Right atrium auricular region (tissue), 2 donors: ENCODE measurements at places on chromosomes 7 and 10. TPM values are rescaled to one million over a fixed set of nuclear protein-coding genes. Genes with fewer than 3 reads are reported as not detected.

RPA3 gene
- total RNA-seq, result 15.6 TPM

CTTNBP2 gene
- 4.4 TPM for total RNA-seq

MOGAT3 gene
- not detected for total RNA-seq

SFRP4 gene
- total RNA-seq, result 11.9 TPM

IDI2 gene
- not detected for total RNA-seq

PNLIPRP2 gene
- not detected for total RNA-seq

ADAM12 gene
- 0.71 TPM for total RNA-seq

FAM237B gene
- total RNA-seq, result not detected

SPDYE6 gene
- total RNA-seq, result not detected

- no peaks in the 10 kb centered on the region for H3K36me3 ChIP-seq
- no peaks in the 10 kb centered on the region for H3K27me3 ChIP-seq
- peaks cover 18% of the 10 kb centered on the region for H3K4me1 ChIP-seq
- H3K4me3 ChIP-seq, result no peak overlapping the region
- no peak for DNase-seq
These were observed 155.4 kb downstream of the ATE1 start for GRCh38 chr10:121772406-121772805.

DNA sequence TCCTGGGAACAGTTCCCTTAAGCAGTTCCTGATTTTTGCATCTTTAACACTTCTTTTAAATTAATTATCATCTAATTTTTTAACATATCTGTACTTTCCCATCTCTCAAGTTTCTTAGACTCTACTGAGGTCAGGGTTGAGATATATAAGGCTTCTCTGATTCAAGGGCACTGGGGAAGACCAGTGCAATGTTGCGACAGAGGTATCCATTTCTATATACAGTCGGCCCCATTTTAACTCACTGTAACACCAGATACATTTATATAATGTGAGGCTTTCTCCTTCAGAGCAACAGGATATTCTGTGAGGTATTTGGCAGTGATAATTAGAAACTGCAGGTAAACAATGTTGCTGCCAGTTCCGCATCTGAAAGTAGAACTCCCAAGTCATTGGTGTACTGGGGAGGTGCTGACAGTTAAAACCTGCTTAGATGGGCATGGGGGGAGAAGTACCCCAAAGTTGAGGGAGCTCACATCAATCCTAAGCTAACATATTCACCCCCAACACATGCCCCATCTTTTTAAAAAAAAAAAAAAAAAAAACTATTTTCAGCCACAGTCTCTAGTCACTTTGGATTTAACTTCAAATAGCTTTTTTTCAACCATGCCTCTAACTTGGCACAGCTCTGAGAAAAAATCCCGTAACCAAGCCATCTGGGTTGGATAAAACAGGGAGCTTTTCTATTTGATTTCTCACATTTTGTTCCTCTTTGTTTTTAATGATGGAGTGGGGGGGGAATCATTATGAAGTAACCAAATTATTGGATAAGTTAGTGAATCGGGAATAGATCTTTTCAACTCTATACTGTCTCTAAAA is 62.9 kb downstream of the REEP3 start:
- no peaks in the 10 kb centered on the region for H3K36me3 ChIP-seq
- no peaks in the 10 kb centered on the region for H3K27me3 ChIP-seq
- H3K27ac ChIP-seq, result no peak overlapping the region
- peaks cover 20% of the 10 kb centered on the region for H3K4me1 ChIP-seq
- H3K4me3 ChIP-seq, result no peak overlapping the region

DNA sequence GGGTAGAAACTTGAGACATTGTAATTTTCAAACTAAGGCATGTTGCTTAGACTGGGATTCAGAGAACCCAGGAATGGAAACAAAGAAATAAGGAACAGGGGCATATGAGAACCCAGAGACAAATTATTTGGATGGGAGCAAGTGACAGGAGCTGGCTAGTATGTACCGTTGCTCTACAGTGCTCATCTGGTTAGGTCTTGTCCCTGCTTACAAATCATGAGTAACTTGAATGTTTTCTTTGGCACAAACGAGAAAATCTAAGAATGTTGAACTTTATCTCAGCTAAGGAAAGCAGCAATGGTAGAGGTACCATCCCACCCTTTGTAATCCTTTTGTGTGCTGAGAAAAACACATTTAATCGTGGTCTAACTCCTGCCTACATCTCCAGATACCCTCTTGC is 116.0 kb upstream of the IMMP2L start:
- no peaks in the 10 kb centered on the region for H3K36me3 ChIP-seq
- no peaks in the 10 kb centered on the region for H3K27me3 ChIP-seq
- no peak overlapping the region for H3K27ac ChIP-seq
- H3K4me1 ChIP-seq, result no peaks in the 10 kb centered on the region
- H3K4me3 ChIP-seq, result no peak overlapping the region

- no peaks in the 10 kb centered on the region for H3K4me1 ChIP-seq
- H3K27me3 ChIP-seq, result no peaks in the 10 kb centered on the region
- H3K4me3 ChIP-seq, result no peak overlapping the region
- no peaks in the 10 kb centered on the region for H3K36me3 ChIP-seq
- DNase-seq, result no peak
- no peak overlapping the region for H3K27ac ChIP-seq
These were observed 117.8 kb downstream of the THSD7A start for GRCh38 chr7:11714205-11714604.

DNA sequence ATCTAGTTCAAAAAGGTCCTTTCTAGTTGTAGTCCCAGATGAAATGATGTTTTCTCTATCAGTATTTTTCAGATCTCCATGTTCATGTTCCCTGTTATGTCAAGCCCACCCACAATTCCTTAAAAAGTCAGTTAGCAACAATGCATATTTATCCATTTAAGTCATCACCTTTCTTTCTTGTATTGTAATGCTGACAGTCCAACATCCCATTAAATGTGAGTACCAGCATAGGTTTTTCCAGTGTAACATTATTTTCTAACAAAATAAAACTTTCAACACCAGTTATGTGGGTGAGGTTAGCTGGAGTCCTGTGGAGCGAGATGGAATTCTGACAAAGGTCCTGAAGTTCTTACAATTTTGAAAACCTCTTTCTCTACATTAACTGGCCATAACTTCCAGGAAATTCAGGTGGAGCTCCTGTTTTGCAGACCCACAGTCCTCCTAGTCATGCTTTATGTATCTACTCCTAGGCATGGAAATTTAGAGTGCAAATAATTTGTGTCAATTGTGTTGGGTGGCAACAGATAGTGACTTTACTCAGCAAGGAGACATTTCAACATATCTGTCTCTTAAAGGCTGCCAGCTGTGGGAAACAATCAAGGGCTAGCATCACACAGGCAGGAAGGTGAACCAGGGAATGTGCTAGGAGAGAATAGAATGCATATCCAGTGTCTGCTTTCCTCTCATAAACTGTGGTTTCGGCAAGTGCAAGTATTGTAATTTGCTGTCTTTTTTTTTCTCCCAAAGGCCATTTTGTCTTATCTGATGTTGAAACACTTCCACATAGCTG is 162.6 kb downstream of the MTERF1 start:
- no peak overlapping the region for H3K27ac ChIP-seq
- H3K4me1 ChIP-seq, result no peaks in the 10 kb centered on the region
- no peaks in the 10 kb centered on the region for H3K27me3 ChIP-seq
- no peak for DNase-seq
- H3K36me3 ChIP-seq, result no peaks in the 10 kb centered on the region
- H3K4me3 ChIP-seq, result no peak overlapping the region

- peaks cover 71% of the 10 kb centered on the region for H3K4me1 ChIP-seq
- no peak overlapping the region for H3K27ac ChIP-seq
- H3K4me3 ChIP-seq, result no peak overlapping the region
- no peaks in the 10 kb centered on the region for H3K27me3 ChIP-seq
- no peaks in the 10 kb centered on the region for H3K36me3 ChIP-seq
- no peak for DNase-seq
These were observed 107.7 kb downstream of the NRBF2 start for GRCh38 chr10:63240807-63241206.

- no peaks in the 10 kb centered on the region for H3K4me1 ChIP-seq
- peaks cover 19% of the 10 kb centered on the region for H3K36me3 ChIP-seq
- peak overlapping the region; percentile 58 for H3K4me3 ChIP-seq
- H3K27me3 ChIP-seq, result no peaks in the 10 kb centered on the region
- peak overlapping the region; percentile 92 for H3K27ac ChIP-seq
- DNase-seq, result no peak
These were observed 2.4 kb downstream of the MYL7 start for GRCh38 chr7:44138698-44139097.

DNA sequence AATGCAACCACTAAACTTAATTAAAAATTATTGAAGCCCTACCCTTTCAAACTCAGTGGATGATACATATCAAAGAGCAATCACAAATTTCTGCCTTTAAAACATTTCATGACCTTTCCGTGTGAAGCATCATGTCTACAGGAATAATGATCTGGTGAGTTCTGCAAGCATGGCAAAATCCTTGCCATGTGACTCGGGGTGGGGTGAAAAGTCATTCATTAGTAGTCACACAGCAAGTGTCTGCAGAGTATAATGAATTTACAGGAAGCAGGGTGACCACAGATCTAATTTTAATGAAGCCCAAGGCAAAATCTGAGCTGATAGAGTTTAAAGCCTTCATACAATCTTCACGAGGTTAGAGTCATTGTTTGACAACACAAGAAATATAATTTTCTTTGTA is 351.9 kb downstream of the THSD7A start:
- no peak overlapping the region for H3K27ac ChIP-seq
- H3K27me3 ChIP-seq, result no peaks in the 10 kb centered on the region
- no peaks in the 10 kb centered on the region for H3K4me1 ChIP-seq
- no peak overlapping the region for H3K4me3 ChIP-seq

DNA sequence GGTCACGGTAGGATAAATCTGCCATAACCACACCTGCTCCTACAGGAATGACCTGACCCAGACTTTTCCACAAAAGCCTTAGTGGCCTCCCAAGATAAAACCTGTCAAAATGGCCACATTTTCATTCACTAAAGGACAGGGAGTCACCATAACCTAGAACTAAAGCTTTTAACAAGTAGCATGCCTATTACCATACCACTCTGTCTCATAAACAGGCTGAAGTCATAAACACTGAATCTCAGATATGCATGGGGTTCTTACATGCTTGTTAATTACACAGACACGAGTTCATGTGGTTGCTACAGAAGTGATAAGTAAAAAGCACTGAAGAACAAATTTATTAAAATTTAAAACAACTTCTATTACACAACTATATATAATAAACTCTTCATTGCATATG is 56.0 kb downstream of the HIPK2 start:
- H3K4me3 ChIP-seq, result no peak overlapping the region
- H3K36me3 ChIP-seq, result no peaks in the 10 kb centered on the region
- no peak for DNase-seq
- H3K27me3 ChIP-seq, result no peaks in the 10 kb centered on the region

DNA sequence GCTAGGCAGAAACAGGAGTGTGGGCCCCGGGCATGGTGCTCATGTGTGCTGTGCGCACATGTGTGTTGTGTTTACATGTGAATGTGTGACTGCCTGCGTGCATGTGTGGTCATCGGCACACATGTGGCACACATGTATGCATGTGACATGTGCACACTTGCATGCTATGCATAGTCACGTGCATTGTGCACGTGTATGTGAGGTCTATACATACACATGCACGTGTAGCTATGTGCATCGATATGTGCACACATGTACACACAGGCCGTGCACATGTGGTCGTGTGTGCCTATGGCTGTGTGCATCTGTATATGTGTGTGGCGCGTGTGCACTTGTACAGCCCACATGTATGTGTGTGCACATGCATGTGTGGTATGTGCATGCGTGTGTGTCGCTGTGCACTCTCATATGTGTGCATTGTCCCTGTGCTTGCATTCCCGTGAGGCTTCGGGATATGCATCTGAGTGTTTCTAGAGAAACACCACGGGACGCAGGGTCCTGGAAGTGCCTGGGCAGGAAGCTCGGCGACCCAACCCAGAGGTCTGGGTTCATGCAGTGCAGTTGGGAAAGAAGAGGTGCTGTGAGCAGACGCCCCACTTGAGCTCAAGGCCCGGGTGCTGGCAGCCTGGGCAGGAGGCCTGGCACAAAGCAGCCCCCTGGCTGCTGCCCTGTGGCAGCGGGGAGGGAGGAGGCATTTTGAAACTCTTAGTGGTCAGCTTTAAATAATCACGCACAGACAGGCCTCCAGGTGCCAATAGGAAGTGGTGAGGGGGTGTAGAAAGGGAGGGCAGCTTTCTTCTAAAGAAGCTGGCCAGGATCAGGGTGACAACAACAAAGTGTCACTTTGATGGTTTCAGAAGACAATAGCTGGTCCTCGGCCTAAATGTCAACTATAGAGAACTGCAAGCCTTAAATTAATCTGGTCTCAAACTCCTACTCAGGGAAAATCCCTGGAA is 410.0 kb upstream of the MGMT start:
- no peak overlapping the region for H3K4me3 ChIP-seq
- H3K4me1 ChIP-seq, result no peaks in the 10 kb centered on the region
- no peaks in the 10 kb centered on the region for H3K27me3 ChIP-seq
- no peaks in the 10 kb centered on the region for H3K36me3 ChIP-seq

DNA sequence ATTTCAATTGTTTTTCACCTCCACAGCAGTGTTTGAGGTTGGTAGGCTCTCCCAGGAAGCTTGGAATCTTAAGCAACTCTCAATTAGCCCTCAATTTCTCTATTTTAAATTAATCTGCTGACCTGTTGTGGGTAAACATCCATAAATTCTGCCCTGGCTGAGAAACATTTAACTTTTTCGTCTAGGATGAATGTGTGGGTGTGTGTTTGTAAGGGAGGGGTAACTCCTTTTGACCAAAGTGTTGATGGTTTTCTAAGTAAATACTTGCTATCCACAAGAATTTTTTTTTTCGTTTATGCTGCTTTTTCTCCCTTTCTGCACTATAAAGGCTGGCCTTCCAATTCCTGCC is 973 bp downstream of the PPP3CB start:
- peak overlapping the region; percentile 97 for H3K27ac ChIP-seq
- H3K4me3 ChIP-seq, result peak overlapping the region; percentile 80
- H3K4me1 ChIP-seq, result peaks cover 34% of the 10 kb centered on the region

DNA sequence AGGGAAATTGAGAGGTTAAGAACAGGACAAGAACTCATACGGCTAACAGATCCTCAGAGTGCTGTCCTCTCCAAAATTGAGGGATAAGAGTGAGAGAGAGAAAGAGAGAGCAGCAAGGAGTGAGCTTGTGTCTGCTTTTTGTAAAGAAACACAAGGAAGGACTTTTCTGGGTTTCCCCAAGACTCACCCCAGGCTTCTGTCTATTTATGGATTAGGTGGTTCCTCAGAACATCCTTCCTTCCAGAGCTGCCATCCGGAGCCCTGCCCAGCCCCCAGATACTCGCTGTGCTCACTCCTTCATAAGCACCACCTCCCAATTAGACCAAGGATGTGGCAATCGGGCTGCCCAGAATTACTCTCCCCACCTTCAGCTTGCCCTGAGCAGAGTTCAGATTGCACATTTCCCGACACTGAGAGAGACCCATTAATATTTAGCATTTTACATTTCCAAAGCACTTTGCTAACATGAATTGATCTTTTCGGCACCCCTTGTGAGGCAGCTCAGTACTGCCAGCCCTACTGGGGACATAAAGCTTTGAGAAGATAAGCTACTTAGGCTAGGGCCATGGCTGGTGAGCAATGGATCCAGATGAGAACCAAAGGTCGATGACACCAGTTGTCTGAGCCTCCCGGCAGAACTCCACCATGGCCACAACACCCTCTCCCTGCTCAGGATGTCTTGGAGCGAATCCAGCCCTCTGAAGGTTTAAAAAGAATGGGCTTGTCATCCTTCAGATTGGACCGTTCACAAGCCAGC is 19.2 kb upstream of the R3HCC1L start:
- H3K4me3 ChIP-seq, result no peak overlapping the region
- H3K4me1 ChIP-seq, result no peaks in the 10 kb centered on the region
- DNase-seq, result no peak
- H3K36me3 ChIP-seq, result no peaks in the 10 kb centered on the region
- no peak overlapping the region for H3K27ac ChIP-seq

- H3K27ac ChIP-seq, result no peak overlapping the region
- H3K4me1 ChIP-seq, result peaks cover 24% of the 10 kb centered on the region
- no peak overlapping the region for H3K4me3 ChIP-seq
- no peaks in the 10 kb centered on the region for H3K27me3 ChIP-seq
- DNase-seq, result no peak
These were observed 494.3 kb downstream of the AUTS2 start for GRCh38 chr7:70092314-70093204.
